Stomach (tissue), 19 donors: ENCODE measurements at places on chromosomes 16 and 17.

DNA sequence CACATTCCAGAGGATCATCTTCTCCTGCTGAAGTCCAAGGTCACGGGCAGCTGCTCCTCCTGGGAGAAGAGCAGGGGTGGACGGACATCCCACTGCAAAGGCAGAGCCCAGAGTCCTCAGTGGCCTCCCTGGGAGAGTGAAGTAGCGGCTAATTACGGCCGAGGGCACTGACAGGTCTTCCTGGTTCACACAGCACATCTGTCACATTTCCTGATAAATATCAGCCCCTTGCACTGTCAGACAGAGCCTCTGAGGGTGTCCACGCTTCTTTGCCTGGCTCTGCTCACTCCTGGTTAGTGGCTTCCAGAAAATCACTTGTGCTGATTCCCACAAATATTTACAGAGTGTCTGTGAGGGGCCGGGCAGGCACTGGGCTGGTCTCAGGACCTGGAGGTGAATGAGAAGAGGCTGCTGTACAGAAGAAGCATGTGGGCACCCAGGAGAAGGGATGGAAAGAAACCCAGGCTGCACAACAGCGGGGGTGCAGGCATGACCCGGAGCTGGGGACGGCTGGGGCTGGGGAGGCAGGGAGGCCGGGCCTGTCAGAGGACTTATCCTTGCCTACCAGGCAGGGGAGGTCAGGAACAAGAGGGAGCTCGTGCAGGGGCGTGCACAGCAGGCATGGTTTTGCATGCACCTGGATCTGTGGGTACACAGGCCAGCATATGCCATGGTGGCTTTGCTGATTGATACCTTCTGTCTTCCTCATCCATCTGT lies 258.2 kb upstream of the TNRC6C start:
- no peak for DNase-seq

GRCh38 chr16:89197633-89198416 lies 2.5 kb downstream of the SLC22A31 start:
- DNase-seq = peak; percentile 6

GRCh38 chr16:50538411-50539052 lies 9.7 kb upstream of the NKD1 start:
- no peak for DNase-seq

GRCh38 chr17:45036691-45037090 lies 14.7 kb downstream of the DCAKD start:
- no peak for DNase-seq

- DNase-seq = no peak
Measured at GRCh38 chr17:70100983-70101382, 26.0 kb downstream of the KCNJ16 start.

- DNase-seq = no peak
Measured at GRCh38 chr17:71634376-71634775, 486.4 kb upstream of the SOX9 start.

- peak; percentile 78 for DNase-seq
Measured at GRCh38 chr17:59859444-59860025, 33.2 kb downstream of the TUBD1 start.

- peak; percentile 80 for DNase-seq
Measured at GRCh38 chr16:2691491-2692248, 9.3 kb downstream of the KCTD5 start.

GRCh38 chr17:16513873-16514272 lies 21.9 kb upstream of the LRRC75A start:
- no peak for DNase-seq

DNA sequence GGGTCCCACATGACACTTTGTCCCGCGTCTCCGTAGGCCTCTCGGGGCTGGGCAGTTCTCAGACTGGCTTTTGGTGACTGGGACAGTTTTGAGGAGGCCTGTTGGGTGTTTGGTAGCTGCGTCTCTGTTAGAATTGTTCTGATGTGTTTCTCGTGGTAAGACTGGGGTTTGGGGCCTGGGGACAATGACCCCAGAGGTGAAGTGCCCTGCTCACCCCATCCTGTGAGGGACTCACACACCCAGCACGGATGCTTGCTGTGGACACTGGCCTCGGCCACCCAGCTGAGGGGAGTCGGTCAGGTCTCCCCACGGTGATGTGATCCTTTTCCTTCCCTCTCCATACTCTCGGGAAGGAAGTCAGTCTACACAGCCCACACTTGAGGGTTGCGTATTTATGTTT lies 50.3 kb downstream of the METRNL start:
- no peak for DNase-seq

- no peak for DNase-seq
Measured at GRCh38 chr16:252366-253337, 18.0 kb downstream of the FAM234A start.

DNA sequence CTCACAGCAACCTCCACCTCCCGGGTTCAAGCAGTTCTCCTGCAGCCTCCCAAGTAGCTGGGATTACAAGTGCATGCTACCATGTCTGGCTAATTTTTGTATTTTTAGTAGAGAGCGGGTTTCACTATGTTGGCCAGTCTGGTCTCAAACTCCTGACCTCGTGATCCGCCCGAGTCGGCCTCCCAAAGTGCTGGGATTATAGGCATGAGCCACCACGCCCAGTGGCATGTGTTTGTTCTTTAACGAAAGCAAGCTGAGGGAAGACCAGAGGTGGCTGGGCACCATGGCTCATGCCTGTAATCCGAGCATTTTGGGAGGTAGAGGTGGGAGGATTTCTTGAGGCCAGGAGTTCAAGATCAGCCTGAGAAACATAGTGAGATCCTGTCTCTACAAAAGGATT lies 18.1 kb downstream of the TNFRSF13B start:
- DNase-seq = no peak

DNA sequence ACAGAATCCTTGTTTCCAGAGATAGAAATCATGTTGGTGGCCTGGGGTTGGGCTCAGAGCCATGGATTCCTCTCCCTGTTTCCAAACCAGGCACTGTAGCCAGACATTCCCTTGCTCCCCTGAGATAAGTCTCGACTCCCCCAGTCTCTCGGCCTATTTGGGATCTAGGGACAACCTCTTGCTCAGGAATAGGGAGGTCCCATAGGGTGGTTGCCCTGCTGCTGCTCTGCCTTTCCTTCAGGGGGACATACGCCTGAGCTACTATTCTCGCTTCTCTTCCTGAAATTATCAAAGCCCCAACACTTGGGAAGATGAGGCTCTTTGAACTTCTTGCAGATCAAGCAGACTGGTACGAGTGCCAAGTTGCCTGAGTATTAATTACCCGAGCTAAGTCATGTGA lies 58.0 kb downstream of the TBX4 start:
- no peak for DNase-seq

DNA sequence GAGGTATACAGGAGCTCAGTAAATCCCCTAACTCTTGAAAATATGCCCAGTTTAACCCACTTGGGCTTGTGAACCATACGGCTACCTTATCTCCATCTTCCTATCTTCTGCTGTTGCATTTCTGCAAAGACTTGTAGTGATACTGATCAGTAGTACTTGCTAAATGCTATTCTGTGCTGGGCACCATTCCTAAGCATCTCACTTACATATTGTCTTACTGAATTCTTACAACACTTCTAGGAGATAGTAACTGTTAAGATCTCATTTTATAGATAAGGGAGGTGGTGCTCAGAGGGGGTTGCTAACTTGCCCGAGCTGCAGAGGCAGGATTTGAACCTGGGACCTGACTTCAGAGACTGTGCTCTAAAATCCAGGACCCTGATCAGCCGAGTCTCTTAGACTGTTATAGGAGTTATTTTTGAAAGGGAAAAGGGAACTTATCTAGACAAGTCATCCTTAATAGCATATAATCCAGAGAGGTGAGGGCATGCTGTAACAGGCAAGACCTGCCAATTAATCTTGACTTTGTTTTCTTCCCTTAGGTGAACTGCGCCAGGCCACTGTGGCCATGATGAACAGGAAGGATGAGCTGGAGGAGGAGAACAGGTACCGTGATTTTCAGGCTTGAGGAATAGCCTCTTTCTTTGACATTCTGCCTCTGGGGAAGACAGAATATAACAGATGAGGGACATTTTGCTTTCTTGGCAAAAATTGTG lies 149.7 kb downstream of the SNX29 start:
- DNase-seq = no peak

- DNase-seq = no peak
Measured at GRCh38 chr16:83031524-83031923, 404.8 kb downstream of the CDH13 start.

DNA sequence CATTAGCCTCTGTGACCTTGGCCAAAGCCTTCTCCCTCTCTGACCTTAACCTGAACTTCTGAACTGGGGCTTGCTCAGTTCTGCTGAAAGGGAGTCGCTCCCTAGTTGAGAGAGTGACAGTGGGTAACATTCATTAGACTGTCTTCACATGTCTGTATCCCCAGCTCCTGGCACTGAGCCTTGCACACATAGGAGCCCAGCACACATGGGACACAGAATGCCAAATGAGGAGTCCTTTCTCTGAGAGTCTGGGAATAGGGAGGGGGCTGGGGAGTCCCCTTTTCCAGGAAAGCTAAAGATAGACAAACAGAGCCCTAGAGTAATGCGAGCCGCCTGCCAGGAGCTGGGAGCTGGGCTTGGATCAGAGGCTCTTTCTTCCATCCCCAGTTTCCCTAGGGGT lies 2.5 kb downstream of the TAC4 start:
- DNase-seq = no peak

GRCh38 chr16:87342978-87343752 lies 26.0 kb upstream of the C16orf95 start:
- no peak for DNase-seq

- peak; percentile 21 for DNase-seq
Measured at GRCh38 chr17:56694825-56695224, 101.3 kb downstream of the NOG start.

DNA sequence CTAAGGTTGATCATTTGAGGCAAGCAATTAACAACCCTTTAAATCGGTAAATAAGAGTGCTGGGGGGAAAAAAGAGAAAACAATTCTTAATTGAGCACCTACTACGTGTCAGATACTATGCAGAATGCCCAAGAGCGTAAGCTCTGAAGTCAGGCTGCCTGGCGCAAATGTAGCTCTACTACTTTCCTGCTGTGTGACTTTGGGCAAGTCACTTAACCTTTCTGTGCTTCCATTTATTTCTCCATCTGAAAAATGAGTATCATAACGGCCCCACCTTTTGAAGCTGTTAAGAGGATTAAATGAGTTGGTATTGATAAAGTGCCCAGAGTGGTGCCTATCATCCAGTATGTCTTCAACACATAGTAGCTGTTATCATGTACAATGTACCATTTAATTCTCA lies 102.0 kb downstream of the CACNG3 start:
- no peak for DNase-seq

DNA sequence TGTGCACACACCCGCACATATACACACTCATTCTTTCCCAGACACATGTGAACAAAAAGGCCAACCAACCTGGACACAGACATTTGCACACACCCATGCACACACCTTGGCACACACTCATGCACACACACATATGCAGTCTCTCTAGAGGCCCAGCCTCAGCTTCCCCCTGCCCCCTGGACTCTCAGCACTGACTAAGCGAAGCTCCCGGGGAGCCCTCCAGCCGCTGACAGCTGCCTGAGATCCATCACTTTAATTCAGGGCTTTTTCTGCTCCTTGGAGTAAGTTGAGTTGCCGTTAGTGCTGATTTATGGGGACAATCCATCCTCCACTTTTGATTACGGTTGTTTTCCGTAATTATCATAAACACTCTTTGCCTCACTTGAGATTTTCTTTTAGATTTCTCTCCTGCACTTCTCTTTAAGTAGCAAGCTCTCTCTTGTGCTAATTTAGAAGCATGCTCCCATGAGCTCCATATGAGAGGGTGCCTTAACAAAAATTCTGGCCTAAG lies 158.6 kb upstream of the CDC42EP4 start:
- no peak for DNase-seq

GRCh38 chr16:50677351-50677750 lies 3.8 kb downstream of the SNX20 start:
- DNase-seq = no peak

- DNase-seq = peak; percentile 85
Measured at GRCh38 chr16:69711115-69711740, 15.1 kb downstream of the NQO1 start.

GRCh38 chr17:79294459-79295071 lies 219.9 kb downstream of the ENGASE start:
- DNase-seq = peak; percentile 86

GRCh38 chr16:3189869-3190268 lies 1.9 kb downstream of the OR1F1 start:
- DNase-seq = no peak

DNA sequence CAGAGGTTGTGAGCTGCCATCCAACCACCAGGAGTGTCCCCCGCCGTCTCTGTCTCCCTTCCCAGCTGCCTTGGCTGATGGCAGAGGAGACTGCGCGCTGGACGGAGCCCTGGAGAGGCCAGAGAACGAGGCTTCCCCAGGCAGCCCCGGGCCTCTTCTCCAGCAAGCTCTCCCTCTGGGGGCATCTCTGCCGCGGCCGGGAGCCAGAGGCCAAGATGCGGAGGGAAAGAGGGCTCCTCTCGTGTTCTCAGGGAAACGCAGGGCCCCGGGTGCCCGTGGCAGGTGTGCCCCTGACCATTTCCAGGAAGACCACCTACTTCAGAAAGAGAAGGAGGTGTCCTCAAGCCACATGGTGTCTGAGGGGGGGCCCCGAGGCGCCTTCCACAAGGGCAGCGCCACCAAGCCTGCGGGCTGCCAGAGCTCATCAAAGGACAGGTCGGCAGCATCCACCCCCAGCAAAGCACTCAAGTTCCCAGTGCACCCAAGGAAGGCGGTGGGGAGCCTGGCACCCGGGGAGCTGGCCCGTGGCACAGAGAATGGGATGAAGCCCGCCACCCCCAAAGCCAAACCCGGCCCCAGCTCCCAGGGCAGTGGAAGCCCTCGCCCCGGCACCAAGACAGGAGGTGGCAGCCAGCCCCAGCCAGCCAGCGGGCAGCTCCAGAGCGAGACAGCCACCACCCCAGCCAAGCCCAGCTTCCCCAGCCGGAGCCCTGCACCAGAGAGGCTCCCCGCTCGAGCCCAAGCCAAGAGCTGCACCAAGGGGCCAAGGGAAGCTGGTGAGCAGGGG lies 14.8 kb upstream of the ZFPM1 start:
- no peak for DNase-seq

DNA sequence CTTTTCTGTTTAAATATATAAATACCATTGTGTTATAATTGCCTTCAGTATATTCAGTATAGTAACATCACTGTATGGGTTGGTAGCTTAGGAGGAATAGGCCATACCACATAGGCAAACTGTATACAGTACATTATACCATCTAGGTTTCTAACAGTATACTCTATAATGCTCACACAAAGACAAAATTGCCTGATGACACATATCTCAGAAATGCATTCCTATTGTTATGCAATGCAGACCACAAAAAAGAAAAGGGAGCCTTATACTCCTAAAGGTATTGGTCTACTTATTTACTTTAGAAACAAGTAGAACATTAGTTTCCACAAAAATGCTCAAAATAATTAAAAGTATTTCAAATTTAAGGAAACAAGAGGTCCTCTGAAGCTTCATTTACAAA lies 47.9 kb downstream of the SETD6 start:
- no peak for DNase-seq

- no peak for DNase-seq
Measured at GRCh38 chr17:31554930-31555329, 163.5 kb downstream of the RAB11FIP4 start.
